Nephron progenitor cell (in vitro differentiated cells): ENCODE measurements at places on chromosomes 5 and 9.

DNA sequence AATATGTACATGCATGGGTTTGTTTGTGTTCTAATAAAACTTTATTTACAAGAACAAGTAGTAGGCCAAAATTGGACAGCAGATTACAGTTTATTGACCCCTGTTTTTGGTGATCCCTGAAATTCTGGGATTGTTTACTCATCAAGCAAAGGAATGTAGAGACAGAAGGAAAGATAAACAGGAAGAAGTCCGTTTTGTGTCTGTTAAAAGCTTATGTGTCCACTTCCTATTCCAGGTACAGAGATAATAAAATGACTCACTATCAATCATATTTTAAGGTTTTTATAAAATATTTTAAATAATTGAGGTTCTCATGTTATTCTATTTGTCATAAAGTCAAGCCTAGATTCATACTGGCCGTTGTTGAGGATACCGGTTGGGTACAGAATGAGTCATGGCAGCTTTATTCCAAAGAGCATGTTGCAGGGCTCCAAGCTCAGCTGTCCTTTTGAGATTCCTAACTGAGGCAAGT lies 214.9 kb upstream of the DAB2 start:
- no peak for DNase-seq

DNA sequence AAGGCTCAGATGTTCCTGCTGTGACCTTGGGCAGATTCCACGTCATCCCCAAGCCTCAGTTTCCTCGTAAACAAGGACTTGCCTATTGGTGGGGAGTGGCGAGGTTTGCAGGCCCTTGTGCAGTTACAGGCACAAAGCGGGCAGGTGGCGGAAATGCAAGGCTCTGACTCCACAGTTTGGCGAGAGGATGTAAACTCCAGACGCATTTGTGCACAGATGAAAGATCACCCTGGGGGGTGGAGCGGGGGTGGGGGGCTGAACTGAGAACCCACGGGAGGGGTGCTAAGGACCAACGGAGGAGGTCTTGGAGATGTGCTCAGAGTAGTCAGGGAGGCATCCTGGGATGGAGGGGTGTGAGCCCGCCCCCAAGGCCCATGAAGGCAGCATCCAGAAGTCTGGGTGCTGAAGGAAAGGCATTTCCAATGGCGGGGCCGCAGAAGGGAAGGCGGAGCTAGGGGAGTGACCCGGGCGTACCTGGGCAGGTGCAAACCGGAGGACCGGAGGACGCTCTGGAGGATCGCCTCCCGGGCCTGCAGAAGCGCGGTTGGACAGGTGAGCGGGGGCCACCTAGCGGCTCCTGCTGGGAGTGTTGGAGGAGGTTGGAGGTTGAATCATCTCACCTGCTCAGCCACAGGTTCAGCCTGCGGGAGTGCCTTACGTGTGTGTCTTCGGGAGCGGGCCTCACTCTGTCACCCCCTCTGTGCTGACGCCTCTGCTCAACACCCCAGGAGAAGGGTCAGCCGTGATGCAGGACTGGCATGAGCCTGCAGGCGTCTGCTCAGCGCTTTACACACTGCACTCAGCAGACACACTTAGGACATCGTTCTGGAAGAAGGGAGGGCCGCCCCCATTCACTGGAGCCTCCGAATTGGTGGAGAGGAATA lies 1.9 kb upstream of the FIBCD1 start:
- peak; percentile 82 for DNase-seq

- DNase-seq, result no peak
These were observed 102.4 kb upstream of the CDH9 start for GRCh38 chr5:27140831-27141230.

GRCh38 chr5:625516-625915 lies 13.4 kb downstream of the CEP72 start:
- DNase-seq, result no peak

DNA sequence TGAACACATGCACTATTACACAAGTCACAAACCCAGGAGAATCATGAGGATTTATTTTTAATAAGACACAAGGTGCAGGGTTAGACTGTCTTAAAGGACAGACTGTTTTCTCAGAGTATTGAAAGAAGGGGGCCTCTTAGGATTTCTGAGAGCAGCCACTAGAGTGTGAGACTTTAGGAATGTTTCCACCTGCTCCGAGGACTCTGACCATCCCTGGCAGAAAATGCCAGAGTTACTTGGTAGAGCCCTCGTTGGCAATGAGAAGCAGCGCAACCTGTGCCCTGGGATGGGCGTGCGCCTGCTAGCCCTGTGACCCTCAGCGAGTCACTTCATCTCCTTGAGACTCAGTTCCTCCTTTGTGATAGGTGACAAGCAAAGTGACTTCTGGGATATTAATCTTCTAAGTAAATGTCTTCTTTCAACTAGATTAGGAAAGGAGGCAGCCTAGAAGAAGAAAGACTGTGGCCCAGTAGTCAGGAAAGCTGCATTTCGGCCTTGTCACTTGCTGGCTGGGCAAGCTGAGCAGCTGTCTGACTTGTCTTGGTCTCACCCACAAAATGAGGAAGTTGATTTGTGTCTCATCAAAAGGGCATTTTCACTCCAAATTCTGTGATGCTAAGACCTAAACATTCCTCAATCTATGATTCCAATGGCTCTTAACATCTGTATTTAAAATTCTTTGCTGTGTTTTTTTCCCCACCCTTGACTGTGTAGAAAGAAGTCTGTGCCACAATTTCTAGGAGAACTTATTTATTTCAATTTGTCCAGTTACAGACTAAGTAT lies 60.5 kb downstream of the PTCD2 start:
- no peak for DNase-seq

GRCh38 chr5:62305358-62305714 lies 670 bp upstream of the KIF2A start:
- no peak for DNase-seq

GRCh38 chr5:73815631-73816030 lies 189.6 kb downstream of the ARHGEF28 start:
- DNase-seq, result no peak

DNA sequence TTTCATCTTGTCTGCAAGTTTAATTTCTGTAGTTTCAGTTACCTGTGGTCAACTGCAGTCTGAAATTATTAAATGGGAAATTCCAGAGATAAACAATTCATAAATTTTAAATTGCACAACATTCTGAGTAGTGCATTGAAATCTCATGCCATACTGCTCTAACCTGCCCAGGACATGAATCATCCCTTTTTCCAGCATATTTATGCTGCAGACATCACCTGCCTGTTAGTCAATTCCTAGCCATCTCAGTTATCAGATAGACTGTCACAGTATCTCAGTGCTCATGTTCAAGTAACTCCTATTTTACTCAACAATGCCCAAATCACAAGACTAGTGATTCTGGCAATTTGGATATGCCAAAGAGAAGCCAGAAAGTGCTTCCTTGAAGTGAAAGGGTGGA lies 223.0 kb upstream of the GRIA1 start:
- DNase-seq, result no peak

DNA sequence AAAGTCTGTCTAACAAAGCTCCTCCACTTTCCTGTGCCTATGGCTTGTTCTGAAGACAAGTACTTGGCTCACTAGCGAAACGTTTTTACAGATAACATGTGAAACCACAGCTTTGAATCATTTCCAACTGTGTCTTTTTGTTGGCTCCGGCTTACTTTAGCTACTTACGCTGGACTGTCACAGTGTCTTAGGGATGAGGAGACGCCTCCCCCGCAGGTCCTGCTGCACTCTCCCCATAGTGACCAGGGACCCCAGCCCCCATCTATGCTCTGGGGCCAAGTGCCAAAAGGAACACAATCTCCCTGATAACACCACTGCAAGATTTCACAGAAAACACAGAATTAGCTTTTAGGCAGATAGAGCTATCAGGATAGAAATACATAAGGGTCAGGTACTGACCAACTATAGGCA lies 219.1 kb downstream of the ADAMTS6 start:
- peak; percentile 4 for DNase-seq

DNA sequence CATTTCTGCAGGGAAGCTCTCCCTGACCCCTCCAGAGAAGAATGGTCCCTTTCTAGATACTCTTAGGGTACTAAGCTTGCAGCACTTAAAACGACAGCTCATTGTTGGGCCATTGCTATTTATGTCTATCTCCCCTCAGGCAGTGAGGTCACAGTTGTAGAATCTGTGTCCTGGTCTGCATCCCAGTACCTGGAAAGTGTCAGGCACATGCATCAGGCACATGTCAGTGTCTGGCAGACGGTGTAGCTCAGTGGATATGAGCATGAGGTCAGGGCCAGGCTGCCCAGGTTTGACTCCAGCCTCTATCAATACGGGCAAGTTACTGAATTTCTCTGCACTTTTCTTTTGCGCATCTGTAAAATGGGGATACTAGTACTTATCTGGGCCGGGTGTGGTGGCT lies 22.2 kb upstream of the EEIG1 start:
- no peak for DNase-seq

GRCh38 chr9:1254071-1254470 lies 203.9 kb downstream of the DMRT2 start:
- DNase-seq, result no peak

- DNase-seq, result peak; percentile 42
These were observed 41.6 kb downstream of the MYO10 start for GRCh38 chr5:16894236-16895057.

DNA sequence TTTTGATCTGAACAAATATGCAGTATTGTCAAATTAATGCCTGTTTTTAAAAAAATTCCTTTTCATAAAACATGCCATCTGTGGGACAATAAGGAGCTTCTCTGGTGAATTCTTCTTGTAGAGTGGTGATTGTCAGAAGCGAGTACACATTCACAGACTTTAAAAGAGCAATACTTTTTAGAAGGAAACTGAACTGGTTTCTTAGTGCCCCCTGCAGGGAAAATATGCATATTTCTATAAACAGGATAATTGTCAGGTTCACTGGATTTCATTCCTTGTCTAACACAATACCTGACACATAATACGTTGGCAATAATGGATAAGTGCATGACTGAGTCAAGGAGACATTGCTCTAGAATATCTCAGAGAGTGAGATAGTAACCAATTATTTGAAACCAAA lies 133.7 kb downstream of the KIF4B start:
- no peak for DNase-seq

DNA sequence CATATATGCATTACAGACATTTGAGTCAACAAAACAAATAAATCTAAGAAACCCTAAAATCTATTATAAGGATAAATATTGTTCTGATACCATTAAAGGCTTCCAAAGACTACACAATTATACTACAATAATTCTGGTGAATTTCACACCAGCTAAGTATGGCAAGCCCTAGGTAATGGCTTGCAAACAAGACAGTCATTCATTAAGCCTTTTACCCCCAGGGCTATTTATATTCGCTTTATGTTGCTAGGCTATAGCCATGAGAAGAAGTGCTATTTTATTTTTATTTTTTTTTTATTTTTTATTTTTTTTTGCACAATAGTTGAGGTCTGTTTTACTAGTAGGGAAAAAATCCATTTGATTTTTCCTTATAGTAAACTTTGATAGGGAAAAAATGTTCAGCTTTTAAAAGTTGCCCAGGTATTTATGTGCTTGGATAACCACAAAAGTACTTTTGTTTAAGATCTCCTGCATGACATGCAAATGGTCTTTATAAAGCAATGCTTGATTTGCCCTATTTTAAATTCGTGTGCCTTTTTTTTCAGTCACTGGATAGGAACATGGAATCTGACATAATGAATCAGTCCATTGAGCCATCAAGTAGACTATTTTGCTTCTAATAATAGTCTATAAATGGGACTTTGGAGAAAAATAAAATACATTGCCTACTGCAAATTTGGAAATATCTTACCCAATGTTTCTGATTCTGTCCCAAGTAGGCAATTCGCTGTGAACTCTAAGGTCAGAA lies 946.3 kb upstream of the COX7C start:
- no peak for DNase-seq

DNA sequence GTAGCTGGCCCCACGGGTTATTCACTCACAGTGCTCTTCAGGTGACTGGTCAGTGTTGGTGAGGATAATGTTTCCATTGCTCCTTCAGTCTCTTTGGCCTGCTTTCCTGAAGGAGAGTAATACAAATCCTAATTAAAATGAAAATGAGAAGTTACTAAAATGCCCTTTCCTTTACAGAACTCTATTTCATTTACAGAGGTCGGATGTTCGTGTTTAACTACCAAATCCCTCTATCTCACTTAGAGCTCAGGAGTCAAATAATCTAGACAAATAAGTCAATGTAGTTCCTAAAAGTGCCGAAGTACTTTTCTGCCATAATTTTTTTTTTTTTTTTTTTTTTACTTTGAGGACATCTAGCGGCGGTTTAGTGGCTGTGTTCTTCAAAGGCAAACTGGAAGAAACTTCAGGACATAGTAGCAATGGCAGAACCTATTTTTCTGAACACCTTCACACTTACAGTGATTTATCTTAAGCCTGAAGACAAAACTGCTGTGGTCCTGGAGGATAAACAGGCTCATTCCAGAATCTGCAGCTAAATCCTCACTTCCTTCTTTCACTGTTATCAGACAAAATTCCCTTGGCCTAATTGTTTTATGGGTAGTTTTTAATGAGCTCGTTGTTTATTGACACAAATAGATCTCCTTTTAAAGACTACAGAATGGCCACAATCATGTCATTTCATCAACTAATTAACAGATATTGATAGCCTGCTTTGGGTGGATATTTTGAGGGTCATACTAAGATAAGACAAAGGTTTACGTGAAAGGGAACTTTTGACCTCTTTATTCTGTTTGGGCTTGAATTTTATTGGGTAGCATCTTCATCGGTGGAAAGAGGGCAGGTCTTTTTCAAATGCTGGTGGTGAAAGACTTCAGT lies 207.6 kb upstream of the DMRTA1 start:
- no peak for DNase-seq

- peak; percentile 77 for DNase-seq
These were observed 714 bp upstream of the ZNF608 start for GRCh38 chr5:124746916-124747790.

- no peak for DNase-seq
These were observed 2.1 kb downstream of the C9orf78 start for GRCh38 chr9:129832982-129833381.

GRCh38 chr5:55570570-55570969 lies 35.8 kb upstream of the PLPP1 start:
- no peak for DNase-seq

DNA sequence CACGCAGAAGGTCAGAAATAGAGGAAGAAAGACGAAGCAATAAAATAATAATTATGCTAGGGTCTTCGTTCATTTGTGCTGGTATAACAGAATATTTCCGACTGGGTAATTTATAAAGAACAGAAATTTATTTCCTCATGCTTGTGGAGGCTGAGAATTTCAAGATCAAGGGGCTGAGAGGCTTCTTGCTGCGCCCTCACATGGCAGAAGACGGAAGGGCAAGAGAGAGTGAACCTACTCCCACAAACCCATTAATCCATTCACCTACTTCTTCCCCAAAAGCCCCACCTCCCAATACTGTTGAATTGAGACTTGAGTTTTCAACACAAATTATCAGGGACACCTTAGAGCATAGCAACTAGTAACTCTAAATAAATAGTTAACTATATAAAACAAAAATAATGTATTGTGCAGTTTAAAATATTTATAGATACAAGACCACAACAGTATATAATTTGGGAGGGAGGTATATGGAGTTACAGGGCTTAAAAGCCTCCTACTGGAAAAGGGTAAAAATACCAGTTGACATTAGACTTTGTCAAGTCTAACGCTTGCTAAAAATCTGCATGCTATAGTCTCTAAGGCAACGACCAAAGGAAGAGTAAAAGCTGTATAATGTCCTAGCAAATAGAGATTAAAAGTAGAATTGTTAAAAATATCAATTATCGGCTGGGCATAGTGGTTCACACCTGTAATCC lies 40.3 kb upstream of the NAA35 start:
- peak; percentile 55 for DNase-seq
